ENCODE measurements at places on chromosomes 2 and 18.

DNA sequence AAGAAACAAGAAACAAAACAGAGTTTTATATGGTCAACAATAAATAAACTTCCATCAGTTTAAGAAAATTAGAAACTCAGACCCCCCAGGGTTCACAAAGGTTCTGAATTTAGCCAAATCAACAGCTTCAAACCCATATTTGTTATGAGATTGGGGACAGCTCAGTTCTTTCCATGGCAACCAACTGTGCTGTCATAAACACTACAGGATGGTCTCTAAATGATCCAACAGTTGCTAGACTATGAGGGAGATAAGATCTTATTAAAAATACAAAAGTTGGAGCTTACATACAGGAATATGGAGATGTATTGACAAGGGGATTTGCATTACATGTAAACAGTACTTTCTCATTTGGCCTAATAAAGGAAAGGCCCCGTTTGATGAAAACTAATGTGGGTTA is 154.6 kb upstream of the CTAGE1 start:
- DNase-seq = no peak

GRCh38 chr2:196200557-196200956 is 29.2 kb upstream of the STK17B start:
- peak; percentile 40 for DNase-seq

- DNase-seq = no peak
Observed at GRCh38 chr2:98436734-98437133, 7.9 kb upstream of the INPP4A start.

GRCh38 chr2:149799013-149799705 is 211.6 kb upstream of the MMADHC start:
- no peak for DNase-seq

- no peak for DNase-seq
Observed at GRCh38 chr2:111164078-111164477, 43.4 kb downstream of the BCL2L11 start.

DNA sequence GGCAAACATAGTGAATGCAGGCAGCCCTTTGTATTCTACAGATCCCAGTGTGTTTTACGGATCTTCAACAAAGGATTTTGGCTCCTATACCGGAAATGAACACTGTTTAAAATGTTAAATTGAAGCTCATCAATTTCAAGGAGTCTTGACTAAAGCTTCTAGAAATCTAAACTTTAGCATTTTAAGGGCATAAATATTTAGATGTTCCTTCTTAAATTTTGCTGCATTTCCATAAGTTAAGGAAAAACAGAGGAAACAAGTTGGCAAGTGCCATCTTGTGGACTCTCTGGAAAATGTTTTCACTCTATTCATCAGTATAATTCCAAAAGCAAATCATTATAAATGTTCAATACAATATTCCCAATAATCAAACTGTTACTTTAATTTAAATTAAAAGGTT is 19.6 kb downstream of the CHN1 start:
- DNase-seq = no peak

DNA sequence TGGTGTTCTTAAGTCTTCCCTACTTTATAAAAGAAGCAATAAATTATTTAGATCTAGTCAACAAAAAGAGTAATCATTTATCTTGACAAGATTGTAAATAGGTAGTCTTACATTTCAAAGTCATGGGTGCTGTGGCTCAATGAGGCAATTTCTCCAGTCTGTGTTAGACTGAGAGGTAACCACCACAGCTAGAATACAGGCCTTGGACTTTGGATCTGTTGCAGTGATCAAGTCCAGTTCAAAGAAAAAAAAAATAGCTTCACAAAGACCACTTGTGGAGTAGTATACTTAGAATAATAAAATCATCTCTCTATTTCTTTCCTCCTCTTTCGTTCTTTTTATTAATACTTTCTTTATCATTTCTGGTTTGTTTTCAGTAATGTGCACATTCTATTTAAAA is 93.1 kb upstream of the FSIP2 start:
- no peak for DNase-seq

- DNase-seq = no peak
Observed at GRCh38 chr2:88554189-88554588, 73.1 kb downstream of the EIF2AK3 start.

- DNase-seq = no peak
Observed at GRCh38 chr2:113234721-113235346, 43.9 kb downstream of the PAX8 start.

DNA sequence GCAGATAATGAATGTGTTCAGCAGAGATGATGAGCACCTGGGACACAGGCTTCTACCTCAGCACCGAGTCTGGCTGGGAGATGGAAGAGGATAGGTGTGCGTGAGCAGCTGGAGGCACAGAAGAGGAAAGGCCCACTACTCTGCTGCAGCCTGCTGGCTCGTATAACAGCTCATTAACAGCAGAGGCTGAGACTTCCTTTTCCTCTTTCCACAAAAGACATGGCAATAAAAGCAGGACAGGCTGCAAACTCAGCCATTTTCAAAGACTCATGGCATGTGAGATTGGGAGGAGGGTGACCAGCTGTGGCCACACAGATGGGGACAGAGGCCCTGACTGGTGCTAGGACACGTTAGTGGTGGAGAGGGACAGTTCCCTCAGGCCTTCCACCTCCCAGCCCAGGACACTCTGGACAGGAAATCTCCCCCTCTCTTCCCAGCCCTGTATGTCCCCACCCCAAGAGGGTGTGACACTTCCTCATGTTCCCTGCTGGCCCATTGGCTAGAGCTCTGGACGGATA is 60.3 kb downstream of the CACNB4 start:
- DNase-seq = no peak

DNA sequence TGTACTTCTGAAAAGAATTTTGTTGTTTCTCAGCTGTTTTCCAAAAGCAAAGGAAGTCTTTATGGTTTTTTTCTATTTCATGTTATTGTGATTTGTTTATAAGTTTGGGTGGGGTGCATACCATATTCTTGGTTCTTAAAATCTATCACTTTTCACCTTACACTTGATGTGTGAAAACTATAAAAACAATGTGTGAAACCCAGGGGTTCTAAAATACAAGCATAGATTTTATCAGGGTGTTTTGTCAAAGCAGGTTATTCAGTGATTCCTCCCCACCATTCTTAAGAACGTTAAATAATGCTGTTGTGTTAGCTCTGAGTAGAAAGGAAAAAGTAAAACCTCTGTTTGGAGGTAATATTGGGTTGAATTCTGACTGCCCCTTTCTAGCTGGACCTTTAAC is 17.7 kb downstream of the RPE start:
- DNase-seq = no peak

- DNase-seq = no peak
Observed at GRCh38 chr18:51907687-51908597, 432.1 kb upstream of the DCC start.

- DNase-seq = no peak
Observed at GRCh38 chr18:56559044-56559443, 79.3 kb downstream of the TXNL1 start.

DNA sequence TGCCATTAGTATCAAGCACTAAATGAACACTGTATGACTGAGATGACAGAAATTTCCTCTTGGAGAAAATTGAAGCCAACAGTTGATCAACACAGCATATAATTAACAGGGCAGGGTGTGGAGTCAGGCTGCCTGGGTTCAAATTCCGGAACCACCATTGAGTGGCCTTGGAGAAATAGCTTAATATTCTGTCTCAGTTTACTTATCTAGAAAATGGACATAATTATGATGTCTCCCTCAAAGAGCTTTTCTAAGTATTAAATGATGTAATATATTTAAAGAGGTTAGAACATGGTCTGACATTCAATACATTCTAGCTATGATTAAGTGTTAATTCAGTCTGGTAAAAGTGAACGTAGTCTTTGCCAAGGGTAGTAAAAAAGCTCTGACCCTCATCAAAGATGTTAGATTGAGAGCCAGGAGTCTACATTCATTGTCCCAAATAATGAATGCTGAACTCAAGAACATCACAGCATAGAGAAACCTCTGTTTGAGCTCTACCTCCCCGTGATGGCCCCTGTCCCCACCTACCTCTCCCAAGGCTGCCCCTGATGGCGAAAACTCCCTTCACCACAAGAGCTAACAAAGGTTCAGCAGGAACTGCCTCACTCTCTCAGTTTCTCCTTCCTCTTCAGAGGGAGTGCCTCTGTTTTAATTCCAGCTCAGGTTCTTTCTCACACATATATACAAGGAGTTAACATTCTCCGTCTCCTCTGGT is 2.7 kb upstream of the VWA3B start:
- DNase-seq = no peak

DNA sequence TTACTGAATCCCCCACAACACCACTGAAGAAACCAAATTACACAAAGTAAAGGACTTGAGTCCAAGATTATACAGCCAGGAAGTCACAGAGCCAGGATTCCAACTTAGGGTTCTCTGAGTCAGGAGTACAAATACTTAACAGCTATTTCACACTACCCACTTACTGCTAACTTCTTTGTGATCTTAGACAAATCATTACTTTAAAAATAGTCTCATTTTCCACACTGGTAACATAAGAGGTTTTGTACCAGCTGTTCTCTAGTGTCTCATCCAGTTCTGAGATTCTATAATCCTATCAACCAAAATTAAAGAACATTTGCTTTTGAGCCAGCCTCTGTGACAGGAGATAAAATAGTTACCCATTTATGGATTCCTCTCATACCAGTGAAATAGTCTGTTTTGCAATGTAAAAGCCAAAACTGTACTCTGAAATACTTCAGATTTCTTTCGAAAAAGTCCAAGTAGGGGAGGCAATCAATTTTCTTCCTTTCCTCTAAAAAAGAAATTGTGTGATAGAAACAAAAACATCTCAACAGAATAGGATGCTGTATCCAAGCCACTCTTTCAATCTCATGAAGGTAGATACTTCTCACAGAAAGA is 157.6 kb downstream of the LRATD1 start:
- no peak for DNase-seq

- DNase-seq = no peak
Observed at GRCh38 chr2:137952586-137953129, 11.6 kb upstream of the HNMT start.

DNA sequence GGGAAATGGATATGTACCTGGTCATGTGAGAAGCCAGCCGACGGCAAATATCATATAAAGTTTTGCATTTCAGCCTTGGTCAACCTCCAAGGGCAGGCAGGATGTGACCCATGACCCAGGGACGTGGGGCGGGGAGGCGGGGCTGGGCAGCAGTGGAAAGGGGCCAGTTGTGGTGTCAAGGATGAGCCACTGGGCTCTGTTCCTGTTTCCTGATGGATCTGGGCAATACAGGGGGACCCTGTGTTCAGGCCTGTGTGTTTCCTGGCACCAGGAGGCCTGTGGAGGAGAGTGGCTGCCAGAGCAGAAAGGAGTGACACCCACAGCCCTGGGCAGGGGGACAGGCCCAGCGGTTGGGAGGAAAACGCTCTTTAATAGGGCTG is 106.9 kb downstream of the GATA6 start:
- no peak for DNase-seq

DNA sequence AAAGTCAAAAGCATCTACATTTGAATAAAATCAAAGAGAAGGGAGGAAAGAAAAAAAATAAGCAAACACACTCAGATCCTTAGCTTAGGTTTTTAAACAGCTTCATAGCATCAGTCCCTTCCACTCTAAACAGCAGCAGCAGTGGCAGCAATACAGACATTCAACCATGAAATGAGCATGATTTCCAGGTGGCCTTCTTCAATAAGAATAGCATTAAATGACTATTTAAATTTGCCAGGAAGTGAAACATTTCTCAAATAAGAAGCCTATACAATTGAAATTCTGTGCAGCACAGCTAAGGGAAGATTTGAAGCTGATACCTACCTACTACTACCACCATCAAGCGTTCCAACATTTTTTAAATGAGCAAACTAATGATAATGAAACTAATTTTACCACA is 138.1 kb upstream of the REG3G start:
- DNase-seq = no peak

- no peak for DNase-seq
Observed at GRCh38 chr2:30628341-30628740, 178.9 kb downstream of the CAPN13 start.

DNA sequence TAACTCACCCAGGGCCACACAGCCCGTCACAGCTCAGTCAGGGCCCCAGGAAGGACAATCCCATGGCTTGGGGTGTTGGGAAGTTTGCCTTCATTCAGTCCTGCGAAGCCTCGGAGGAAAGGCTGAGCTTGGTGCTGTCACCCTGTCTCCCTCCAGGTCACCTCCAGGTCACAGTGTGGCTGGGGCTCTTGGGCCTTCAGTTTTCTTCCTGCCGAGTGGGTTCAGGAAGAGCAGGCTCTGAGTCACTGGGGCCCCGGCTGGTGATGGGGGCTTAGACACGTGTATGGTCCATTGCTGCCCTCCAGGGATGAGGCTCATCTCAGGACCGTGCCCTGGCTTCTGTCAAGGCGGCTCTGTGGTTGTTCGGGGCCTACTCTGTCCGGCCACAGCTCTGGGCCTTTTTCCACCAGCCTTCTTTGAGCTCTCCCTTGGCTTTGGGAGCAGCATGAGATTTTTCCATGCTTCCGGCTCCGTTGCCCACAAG is 118.6 kb downstream of the INHBB start:
- no peak for DNase-seq

GRCh38 chr2:122929347-122929746 is 1095.7 kb upstream of the CNTNAP5 start:
- DNase-seq = no peak

DNA sequence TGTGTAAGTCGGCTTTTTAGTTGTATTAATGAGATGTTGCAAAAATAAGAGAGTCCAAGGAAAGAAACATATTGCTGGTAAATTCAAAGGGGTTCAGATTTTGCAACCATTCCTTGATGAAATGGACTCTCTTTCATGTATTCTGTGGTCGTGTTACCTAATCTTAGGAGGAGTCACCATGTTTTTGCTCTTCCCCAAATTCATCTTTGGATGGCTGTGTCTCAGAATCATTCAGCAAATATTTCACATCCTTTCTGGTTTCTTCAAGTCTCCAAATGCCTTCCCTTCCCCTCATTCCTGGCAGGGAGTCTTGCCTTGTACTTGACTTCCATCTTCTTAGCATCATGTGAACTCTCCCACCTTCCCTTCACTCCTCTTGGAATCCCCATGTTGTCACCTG is 66.1 kb downstream of the PTPRM start:
- DNase-seq = no peak

GRCh38 chr18:11511434-11512095 is 97.8 kb upstream of the SLC35G4 start:
- DNase-seq = no peak

DNA sequence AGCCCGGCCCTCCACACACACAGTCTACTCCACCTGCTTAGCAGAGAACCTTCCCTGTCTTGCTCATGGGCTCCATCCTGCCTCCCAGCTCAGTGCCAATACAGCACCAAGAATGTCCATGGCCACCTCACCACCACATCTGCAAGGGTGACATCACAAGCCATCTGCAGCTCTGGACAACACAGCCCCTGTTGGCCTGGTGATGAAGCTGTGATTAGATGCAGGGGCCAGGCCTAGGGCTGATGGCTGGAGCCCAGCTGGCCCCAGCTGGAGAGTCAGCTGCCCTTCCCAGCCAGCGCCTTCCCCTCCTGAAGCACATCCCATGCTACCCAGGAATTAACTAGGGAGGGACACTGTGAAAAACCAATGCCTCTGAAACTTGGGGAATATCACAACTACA is 91.1 kb downstream of the TTC32 start:
- no peak for DNase-seq

GRCh38 chr2:106030287-106031268 is 163.5 kb downstream of the UXS1 start:
- DNase-seq = no peak

GRCh38 chr2:234536178-234536965 is 39.5 kb upstream of the ARL4C start:
- no peak for DNase-seq

GRCh38 chr2:102301867-102302362 is 9.4 kb upstream of the IL1RL1 start:
- peak; percentile 58 for DNase-seq

GRCh38 chr2:43273529-43273928 is 47.1 kb upstream of the ZFP36L2 start:
- no peak for DNase-seq

All from CD4-positive, alpha-beta T cell treated with Interleukin-6 for 4 hours (primary cell).